ENCODE measurements at places on chromosomes 1 and 21. TPM values are rescaled to one million over a fixed set of nuclear protein-coding genes. Genes with fewer than 3 reads are reported as not detected.

MATN1 gene
- total RNA-seq = 0.91 TPM

SLFNL1 gene
- total RNA-seq = 0.09 TPM

LGR6 gene
- total RNA-seq = 0.53 TPM

PCP4 gene
- not detected for total RNA-seq

FCRLA gene
- not detected for total RNA-seq

OVAAL gene
- total RNA-seq = not detected

IL10 gene
- total RNA-seq = 7.6 TPM

SPRR2F gene
- not detected for total RNA-seq

AADACL3 gene
- not detected for total RNA-seq

DNA sequence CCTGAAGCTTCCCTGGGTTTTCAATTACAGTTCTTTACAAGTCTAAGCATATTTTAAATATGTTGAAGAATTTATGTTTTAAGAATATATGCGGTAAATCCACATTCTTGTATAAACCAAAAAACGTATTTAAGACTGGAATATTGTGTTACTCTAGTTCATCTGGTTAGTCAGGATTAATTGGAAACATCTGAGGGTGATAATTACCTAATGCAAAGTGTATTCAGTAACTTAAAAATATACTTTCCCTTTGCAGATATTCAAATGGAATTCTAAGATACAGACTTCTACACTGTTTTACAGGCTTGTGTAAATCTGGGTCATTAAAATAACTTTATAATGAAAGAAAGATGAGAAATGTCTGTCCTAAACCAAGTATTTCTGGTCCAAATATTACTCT lies 302.0 kb downstream of the VAV3 start:
- DNase-seq = no peak

DNA sequence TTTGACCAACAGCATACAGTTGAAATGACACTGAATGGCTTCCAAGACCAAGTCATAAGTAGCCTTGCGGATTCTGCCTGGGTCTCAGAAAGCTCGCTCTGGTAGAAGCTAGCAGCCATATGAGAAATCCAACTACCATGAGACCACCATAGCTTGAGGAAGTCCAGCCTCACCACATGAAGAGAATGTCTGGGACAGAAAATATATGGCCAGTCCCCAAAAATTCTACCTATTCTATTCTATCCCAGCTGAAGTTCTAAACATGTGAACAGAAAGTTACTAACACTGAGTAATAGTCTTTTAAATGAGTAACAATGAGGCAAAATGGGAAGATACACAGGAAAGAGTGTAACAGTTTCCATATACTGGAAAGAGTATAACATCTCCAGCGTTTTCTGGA lies 9.0 kb downstream of the FMO5 start:
- DNase-seq = no peak

GRCh38 chr1:240090957-240091600 lies 604 bp upstream of the FMN2 start:
- no peak for DNase-seq

DNA sequence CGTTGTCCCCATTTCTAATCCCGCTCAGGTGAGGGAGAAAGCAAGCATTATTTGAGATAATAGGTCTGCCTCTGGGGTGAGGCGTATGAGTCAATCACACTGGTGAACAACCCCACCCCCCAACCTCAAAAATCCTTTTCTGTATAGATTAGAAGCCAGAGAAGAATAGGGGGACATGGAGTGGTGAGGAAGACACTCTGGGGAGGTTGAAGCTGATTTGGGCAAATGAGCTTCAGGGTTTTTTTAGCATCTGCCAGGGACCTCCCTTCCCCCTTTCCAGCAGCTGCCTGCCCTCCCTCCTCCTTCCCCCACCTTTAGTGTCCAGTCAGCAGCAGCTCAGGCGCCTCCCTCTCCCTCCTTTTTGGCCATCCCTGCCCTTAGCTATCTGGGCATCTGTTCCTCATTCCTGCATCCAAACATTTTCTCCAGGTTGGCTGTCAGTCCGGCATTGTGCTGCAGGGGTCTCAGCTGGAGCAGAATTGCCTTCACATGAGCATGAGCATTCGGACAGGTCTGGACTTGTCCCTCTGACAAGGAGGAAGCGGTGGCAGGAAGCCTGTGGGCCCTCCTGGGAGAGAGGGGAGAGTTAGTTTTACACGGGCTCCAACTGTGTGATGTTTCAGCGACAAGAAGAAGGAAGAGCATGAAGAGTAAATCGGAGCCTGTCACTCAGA lies 30.8 kb upstream of the PTGFRN start:
- no peak for DNase-seq

- DNase-seq = no peak
Measured at GRCh38 chr1:42684139-42684538, 1.9 kb downstream of the YBX1 start.

- no peak for DNase-seq
Measured at GRCh38 chr1:238642231-238642630, 744.1 kb upstream of the CHRM3 start.

DNA sequence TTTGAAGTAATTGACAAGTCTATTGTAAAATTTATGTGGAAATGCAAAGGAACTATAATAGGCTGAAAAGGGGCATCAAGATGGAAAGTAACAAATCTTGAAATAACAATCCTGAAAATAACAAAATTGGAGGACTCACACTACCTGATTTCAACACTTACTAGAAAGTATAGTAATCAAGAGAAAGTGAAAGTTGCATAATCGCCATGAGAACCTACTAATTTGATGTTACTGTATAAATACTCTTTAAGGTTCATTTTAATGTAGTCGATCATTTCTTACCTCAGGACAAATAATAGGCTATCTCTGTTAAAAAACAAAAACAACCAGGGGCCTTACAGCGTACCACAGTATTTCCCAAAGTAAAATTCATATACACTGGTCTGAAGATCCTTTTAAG lies 71.7 kb downstream of the EDEM3 start:
- DNase-seq = no peak

DNA sequence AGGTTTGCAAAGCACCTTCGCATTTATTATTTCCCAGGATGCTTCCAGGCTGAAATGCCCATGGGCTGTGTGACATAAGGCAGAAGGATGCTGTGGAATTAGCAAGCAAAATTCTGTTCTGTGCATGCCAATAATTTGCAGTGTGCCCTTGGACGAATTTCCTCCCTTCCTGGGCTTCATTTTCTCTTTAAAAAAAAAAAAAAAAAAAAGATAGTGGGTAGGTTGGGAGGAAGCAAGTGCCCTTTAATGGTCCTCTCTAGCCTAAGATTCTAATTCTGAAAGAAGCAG lies 2.5 kb upstream of the ID3 start:
- DNase-seq = no peak

DNA sequence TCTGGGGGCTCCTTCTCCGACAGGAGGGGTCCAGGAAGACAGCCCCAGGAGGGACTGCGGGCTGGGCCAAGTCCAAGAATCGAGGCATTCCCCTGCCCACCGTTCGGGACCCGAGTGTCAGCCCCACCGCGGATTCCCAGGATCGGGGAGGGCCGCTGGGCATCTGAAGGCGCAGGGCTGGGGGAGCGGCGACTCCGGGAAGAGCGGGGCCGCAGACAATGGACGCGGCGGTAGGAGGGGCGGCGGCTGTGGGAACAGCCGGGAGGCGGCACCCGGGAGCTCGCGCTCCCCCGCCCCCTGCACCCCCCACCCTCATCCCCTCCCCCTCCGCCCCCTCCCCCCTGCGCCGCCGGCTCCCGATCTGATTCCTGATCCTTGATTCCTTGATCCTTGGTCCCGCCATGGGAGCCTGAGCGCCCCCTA lies at the start of gene VANGL2:
Gene VANGL2, plus strand, starts transcription at position 342 of the 423 bp plus-strand sequence. CDS start 15,274 bp downstream, outside the sequence.
- peak; percentile 18 for DNase-seq

GRCh38 chr1:214582289-214582891 lies 20.6 kb upstream of the CENPF start:
- no peak for DNase-seq

DNA sequence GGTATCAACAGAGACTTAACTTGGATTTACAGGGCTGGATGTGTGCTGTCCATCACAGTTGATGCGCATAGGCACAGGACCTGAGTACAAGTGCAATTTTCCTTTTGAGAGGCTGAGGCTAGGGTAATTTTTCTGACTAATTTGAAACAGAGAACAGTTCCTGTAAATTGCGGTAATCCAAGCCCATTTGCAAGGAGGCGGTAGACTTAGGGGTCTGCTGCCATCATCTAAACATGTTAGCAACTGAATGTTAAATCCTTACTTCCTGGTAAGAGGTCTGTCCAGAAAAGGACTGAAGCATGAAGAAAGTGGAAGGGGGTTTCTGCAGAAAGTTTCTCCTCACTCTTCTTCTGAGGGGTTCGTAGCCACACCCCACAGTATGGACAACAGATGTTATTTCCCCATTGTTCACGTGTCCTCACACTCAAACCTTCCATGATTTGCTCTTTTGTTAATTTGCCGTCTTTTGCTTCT lies 23.7 kb upstream of the C1orf198 start:
- no peak for DNase-seq

DNA sequence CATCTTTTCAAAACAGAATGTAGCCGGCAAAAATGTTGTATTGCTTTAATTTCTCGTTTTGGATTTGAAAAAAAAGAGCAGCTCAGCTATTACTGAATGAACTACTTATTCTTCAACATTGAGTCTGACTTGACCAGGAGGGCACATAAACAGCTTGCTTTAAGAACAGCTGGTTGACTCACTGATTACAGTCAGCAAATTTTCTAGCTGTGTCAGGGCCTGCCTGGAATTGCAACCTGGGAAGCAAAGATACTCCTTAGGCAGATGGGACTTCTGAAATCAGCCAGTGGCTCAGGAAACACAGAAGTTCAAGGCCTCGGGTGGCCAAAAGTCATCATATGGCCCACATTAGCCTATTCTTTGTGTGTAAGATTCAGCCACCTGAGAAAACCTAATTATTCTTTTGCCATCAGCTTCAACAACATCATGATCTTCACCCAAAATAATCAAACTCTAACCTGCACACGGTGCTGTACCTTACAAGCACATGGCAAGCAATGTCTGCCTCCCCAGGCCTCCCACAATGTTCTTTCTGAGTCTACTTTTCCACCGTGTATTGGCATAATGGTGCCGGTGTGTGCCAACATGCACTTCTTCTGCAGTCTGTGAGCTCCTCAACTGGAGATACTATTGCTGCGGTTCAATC lies 307.2 kb downstream of the HHIPL2 start:
- no peak for DNase-seq

DNA sequence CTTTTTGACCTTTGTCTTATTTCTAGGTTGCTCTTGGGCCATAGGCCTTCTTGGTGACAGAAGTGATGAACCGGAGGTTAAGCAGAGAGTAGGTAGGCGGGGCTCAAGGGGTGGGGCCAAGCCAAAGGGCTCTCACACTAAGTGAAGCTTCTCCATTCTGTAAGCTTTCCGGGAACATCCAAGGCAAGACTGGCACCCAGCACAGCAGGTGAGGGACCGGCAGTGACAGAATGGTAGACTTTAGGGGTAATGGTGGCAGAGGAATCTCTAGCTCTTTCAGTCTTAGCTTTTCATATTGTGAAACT lies at the start of gene TNFAIP8L2:
Gene TNFAIP8L2, plus strand, starts transcription at position 135 of the 305 bp plus-strand sequence. CDS start 2,049 bp downstream, outside the sequence.
- peak; percentile 65 for DNase-seq

DNA sequence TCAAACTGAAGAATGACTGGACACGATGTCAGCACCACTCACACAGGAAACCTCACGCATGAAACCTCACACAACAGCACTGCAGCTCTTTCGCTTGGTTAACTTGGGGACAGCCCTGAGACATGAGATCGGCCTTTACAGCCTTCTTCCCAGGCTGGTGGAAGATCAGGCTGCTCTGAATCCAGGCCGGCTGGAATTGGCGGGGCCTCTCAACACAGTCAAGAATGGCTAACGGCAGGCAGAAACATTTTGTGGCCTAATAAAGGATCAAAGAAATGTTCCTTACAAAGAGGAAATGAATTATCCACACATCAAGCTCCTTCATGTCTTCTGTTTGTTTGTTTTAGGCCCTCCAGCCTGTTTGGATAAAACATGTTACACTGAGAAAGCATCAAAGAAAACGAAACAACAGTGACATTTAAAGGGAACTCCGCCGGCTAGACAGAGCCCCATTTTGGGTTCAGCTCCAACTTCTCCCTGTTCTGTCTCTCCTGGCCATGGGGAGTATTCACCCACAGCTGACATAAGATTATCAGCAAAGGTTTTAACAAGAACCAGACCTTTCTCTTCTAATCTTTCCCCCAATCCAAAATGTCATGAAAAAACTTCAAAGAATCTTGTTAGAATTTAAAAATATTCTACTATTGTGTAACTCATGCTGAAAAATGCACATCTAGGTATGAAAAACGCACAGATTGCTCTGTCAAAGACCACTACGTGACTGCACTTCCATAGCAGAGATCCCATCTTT lies 131.2 kb downstream of the SLC45A1 start:
- no peak for DNase-seq

DNA sequence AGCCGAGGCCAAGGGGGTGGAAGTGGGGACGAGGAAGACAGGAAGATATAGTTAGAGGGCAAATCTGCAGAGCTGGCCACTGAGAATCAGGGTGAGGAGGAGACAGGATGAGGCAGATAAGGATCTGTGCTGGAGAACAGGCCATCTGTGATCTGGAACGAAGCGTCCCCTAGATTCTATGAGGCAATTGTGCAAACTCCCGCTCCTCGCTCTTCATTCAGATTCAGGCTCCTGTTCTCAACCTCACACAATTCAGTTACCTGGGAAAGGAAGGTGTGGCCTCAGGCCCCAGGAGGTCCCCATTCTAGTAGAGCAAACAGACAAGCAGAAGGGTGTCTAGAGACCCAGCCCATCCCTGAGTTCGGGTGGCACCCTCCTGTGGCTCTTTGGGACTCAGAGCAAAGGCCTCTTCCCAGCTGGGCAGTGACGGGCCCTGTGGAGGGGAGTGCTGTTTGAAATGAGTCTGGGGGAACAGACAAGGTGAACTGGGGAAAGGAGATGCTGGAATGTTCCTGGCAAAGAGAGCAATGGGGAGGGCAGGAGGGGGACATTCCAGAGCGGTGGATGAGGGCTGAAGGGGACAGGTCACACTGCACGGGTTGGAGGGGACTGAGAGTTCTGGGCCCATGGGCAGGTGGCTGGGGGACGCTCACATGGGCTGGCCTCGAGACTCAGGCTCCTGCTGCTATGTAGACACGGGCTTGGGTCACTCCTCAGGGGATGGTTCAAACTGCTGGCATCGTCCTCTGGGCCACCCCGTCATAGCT lies 39.9 kb upstream of the AJAP1 start:
- DNase-seq = no peak

Data from CD8-positive, alpha-beta memory T cell (primary cell).